ENCODE measurements at places on chromosomes 3 and 15.
A peak's percentile ranks its signal among the peaks of the same experiment; 100 is the strongest.

DNA sequence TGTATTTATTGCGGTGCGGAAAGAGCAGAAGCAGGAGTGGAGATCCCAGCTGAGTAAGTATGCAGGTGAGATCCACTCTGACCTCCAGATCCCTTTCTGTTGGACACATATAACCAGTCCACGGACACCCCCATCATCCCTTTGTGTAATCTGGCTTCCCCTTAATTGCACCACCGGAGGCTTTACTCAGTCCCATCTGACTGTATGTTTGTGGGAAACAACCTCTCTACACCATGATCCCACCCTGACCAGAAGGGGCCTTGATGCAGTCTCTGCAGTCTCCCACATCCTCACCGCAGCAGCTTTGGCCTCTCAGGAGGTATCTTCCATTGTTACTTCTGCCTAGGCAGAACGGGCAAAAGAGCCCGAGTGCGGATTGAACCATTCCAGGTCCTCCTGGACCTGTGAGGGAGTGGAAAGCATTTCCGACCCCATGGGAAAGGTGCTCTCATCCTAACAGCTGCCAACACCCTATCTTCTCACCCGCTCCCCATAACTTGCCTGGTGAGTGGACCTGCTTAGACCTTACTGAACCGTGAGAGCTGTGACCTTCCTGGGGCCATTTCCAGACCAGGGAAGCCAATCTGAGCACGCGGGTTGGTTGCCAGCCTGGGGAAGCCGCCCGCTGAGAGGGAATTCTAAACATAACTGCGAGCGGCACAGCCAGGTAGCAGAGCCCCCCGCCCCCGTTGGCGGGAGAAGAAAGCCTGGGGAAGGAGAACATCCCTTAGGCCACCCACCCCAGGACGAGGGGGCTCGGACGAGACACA, 1.1 kb downstream of the SLCO2A1 start:
- no peak for DNase-seq

DNA sequence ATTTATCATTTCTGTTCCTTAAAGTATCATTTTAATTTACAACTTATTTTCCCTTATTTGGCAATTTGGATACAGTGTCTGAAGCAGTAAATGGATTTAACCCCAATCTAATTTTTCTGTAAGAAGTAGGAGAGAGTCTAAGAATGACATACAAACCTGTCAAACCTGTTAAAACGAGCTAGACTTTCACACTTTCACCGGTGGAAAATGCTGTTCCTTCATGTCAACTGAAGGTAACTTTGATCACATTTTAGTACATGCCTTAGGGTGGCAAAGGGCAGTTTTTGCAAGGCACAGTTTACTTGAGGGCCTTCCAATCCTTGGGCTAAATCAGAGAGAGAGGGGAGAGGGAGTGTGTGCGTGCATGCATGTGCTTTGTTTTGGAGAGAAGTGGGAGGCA, 221.4 kb downstream of the THSD4 start:
- DNase-seq: no peak

DNA sequence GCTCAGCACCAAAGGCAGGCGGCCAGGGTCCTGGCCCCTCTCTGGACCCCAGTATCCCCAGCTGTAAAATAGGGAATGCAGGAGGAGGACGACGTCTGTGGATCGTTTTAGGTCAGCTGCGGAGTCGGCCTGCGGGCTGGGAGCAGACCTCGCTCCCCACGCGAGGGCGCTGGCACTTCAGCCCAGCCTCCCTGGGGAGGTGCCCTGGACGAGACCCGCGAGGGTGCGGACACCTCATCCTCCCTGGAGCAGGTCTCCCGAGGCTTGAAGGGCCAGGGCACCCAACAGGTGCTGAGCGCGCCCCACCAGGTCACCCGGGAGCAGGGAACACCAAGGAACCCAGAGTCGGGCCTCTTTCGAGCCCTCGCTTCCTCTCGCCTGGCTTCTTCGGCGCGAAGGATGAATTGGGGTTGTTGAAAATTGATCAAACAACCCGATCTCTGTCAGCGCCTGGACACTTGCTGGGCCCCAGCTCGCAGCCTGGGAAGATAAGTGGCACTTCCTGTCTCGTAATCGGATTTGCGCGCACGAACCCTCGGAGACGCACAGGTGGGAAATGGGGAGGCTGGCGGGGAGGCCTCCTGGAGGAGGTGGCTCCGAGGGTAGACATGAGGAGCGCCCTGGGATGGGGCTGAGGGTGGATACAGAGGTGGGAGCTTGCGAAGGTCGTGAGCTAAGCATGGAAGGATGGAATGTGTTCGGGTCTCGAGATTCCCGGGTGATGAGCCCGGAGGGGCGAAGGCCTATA, 588 bp upstream of the VIPR1 start:
- peak; percentile 65 for DNase-seq

DNA sequence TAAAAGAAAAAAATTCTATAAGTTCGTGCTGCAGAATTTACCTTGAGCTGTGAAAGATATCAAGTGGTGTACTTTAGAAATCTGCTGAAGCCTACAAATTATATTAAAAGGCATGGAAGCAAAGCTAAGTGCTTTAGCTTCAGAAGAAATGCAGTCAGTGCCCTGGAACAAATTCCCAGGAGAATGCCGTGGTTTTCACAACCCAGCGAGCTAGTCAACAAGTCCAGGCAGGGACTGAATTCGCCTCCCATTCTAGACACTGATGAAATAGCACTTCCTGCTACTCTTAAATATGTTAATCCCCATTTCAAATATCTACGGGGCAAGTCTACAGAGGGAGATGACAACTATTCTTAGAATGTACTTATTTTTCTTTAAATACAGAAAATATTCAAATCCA, 326.4 kb upstream of the IGF1R start:
- no peak for DNase-seq

GRCh38 chr3:41000471-41000870, 198.8 kb upstream of the CTNNB1 start:
- no peak for DNase-seq

Data from CD4-positive, alpha-beta T cell treated with Interleukin-1 beta for 1 hour (primary cell).